ENCODE measurements at places on chromosomes 6 and 20.
A peak's percentile ranks its signal among the peaks of the same experiment; 100 is the strongest.

- no peak for DNase-seq
Measured at GRCh38 chr6:7726416-7727085, 652 bp downstream of the BMP6 start.

- no peak for DNase-seq
Measured at GRCh38 chr6:150503586-150504339, 95.9 kb upstream of the PLEKHG1 start.

- DNase-seq, result no peak
Measured at GRCh38 chr6:13229205-13230085, 98.9 kb downstream of the TBC1D7 start.

DNA sequence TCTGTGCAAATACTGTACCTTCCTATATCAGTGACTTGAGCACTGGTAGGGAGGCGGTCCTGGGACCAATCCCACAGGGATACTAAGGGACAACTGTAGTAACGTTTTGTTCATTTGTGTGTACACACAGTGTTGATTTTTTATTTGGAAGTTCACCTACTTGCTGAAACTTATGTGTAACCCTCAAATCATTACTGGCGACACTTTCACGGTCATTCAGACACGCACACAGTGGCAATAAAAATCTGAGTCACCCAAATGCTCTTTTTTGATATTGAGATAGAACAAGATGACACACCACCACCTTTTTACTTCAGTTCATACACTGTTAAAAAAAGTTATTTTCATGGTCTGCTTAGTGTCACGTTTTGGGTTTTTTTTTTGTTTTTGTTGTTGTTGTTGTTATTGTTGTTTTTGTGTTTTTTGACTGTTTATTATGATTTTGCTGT lies 79.8 kb downstream of the QKI start:
- no peak for DNase-seq

- DNase-seq, result peak; percentile 48
Measured at GRCh38 chr20:38108438-38108985, 56.6 kb downstream of the TGM2 start.

- DNase-seq, result peak; percentile 86
Measured at GRCh38 chr20:33561692-33562601, 72.1 kb downstream of the CBFA2T2 start.

Measured in eye (tissue), 1 donor.